Foreskin fibroblast (primary cell): ENCODE measurements at places on chromosomes 12 and 14.
A peak's percentile ranks its signal among the peaks of the same experiment; 100 is the strongest.

DNA sequence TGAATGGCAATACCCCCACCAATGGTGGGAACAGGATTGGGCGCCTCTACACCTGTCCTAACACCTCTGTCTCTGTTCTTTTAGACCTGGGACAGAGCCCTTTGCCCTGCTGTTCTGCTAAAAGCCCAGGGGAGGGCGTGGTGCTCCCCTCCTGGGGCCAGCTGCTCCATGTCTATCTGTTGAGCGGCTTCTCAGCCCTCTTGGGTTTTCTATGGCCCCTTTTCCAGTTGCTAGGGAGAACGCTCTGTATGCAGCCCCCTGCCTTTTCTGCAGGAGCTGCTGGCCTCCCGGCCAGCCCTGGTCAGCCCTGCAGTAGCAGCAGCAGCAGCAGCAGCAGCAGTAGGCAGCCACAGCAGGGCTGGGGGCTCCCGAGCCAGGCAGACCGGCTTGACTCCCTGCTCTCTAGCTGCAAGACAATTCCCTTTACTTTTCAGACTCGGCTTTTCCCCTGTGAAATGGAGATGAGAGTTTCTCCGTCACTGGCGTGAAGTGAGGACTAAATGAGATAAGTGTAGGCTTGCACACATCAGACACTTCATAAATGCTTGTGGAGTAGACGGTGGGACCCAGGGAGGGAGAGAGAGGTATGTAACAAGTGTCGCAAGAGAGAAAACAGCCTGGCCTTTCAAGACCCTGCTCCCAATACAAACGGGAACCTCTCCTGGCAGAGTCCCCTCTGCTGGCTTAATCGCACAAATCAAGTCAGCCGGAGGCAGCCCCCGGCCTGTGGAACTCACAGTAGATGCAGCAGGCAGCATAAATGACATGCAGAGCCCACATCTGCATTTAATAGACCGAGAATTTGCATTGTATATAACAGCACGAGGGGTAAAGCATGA is 1.0 kb downstream of the RTL1 start:
- no peak for DNase-seq

DNA sequence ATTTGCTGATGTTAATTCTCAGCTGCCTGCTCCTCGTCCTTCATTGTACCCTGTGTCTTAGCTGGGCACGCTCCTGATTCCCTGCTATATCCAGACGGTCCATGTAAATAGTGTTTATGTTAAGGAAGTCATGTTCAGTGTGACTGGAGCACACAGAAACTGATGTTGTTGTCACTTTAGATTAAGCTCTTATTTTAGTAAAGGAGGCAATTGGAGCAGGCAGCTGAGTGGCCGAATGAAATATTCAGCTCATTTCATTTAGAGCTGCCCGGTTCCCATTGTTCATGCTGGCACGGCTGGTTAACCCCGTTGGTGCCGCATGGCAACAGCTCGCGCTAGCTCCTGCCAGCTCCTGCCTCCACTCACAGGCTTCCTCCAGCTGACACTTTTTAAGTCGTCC is 446.8 kb upstream of the SOX5 start:
- no peak for DNase-seq

- no peak for DNase-seq
Measured at GRCh38 chr14:77457115-77457521, 283 bp downstream of the VIPAS39 start.

- DNase-seq: no peak
Measured at GRCh38 chr12:9626291-9626690, 18.6 kb upstream of the KLRB1 start.

DNA sequence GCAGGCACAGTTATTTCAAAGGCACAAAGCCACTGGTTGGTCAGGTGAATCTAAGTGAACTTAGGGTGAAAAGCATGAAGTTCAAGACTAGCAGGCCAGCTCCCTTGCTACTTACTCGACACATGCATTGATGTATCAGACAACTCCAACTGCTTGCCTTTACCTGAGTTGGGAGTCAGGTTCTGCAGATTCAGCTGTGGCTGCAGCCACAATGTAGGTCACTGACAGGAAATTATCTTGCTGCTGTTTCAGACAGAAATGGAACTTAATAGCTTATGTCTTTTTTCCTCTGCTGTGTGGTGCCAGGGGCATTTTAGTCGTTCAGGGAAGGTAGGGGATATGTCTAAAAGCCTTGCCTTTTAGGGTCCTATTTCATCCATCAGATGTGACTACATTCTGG is 125.6 kb upstream of the RPH3A start:
- no peak for DNase-seq

DNA sequence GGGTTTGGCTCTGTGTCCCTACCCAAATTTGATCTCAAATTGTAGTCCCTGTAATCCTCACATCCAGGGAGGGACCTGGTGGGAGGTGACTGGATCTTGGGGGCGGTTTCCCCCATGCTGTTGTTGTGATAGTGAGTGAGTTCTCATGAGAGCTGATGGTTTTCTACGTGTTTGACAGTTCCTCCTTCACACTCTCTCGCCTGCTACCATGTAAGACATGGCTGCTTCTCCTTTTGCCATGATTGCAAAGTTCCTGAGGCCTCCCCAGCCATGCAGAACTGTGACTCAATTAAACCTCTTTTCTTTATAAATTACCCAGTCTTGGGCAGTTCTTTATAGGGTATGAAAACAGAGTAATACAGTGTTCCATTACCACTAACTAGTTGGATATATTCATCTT is 10.3 kb upstream of the LRRC23 start:
- no peak for DNase-seq

DNA sequence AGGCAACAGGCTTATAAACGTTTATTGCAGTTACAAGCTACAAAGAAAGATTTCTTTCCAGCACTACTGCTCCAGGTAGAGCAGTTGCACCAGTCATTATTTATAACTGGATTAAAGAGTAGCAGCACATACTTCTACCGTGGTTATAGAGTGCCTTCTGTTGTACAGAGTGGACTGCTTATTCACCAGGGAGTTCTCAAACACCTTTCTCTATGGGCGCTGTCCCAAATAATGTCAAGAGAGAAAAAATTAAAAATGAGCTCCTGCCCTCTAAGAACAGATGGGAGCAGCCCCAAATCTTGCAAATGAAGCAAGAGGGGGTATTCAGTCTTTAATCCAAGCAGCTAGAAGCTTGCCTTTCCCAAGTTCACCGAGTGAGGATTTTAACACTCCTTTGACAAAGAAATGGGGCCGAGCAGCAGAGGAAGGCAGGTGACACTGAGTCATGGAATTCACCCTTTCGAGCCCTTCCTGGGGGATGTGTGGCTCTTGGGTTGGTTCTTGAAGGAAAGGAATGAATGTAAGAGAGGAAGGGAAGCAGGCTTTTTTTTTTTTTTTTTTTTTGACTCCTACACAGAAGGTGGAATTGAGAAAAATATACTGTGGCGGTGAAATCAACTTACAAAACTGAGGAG is 181.2 kb downstream of the PRKCH start:
- DNase-seq: no peak

- DNase-seq: peak; percentile 95
Measured at GRCh38 chr12:6092784-6093722, 31.4 kb downstream of the VWF start.

DNA sequence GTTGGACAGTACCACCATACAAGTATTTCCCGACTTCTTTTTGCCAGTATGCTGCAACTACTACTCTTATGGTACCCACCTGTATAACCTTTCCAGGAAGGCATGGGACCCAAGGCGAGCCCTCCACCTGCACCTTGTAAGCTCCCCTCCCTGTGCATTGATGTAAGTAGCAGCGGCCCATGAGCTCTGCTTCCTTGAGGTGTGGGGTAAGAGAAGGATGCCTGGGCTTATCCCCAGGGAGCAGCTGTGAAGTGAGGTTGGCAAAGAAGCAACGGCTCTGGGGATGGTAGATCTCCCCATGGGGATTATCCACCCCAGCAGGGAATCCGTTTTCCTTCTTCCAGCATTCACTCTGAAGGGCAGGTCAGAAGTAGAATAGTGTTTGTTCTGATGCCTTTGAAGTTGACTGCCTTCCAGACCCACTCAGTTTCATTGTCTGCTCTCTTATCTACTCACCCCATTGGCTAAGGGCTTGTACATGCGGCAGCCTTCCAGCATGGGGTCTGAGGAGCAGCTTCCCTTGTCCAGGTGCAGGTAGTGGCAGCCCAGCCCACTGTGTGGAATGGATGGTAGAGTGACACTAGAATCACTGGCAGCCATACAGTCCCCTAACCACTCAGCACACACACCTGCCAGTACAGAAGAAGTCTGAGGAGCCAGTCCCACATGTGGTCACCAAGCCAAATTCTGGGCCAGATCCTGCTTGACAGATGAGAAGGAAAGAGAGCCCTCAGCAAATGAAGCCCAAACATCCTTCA is 3.4 kb downstream of the CIROP start:
- DNase-seq: no peak
